ENCODE measurements at places on chromosomes 13 and 19. TPM values are rescaled to one million over a fixed set of nuclear protein-coding genes. Genes with fewer than 3 reads are reported as not detected.

Gene CCNE1
- total RNA-seq: 2.6 TPM

Gene PINLYP
- 3.0 TPM for total RNA-seq

Gene PGLYRP2
- total RNA-seq: not detected

Gene IRGC
- total RNA-seq: not detected

Gene PLK5
- total RNA-seq: not detected

Gene MISP3
- 4.1 TPM for total RNA-seq

Gene IGSF23
- not detected for total RNA-seq

Gene POSTN
- not detected for total RNA-seq

Gene SIGLEC8
- total RNA-seq: not detected

Gene CNN2
- total RNA-seq: 276 TPM

Gene SIGLEC6
- total RNA-seq: 0.59 TPM

Gene ELSPBP1
- total RNA-seq: not detected

Gene SLC25A41
- not detected for total RNA-seq

Gene MRPL4
- 34.5 TPM for total RNA-seq

Gene LCP1
- total RNA-seq: 1,088 TPM

Gene WDR88
- not detected for total RNA-seq

Gene TYROBP
- 439 TPM for total RNA-seq

Gene ZNF568
- total RNA-seq: 15.3 TPM

Gene C13orf46
- total RNA-seq: 21.1 TPM

Gene KLK15
- total RNA-seq: not detected

Gene PLVAP
- total RNA-seq: 0.33 TPM

Gene URAD
- total RNA-seq: not detected

Measured in natural killer cell (primary cell).